ENCODE measurements at places on chromosomes 7 and 10. TPM values are rescaled to one million over a fixed set of nuclear protein-coding genes. Genes with fewer than 3 reads are reported as not detected.

FAM25A gene
- 0.52 TPM for total RNA-seq

SUGCT gene
- 0.58 TPM for total RNA-seq

TRIL gene
- not detected for total RNA-seq

EIF3B gene
- 298 TPM for total RNA-seq

SUMF2 gene
- total RNA-seq, result 111 TPM
